OCI-M1 (cell line): ENCODE measurements at places on chromosomes 2 and 18.

GRCh38 chr2:161725297-161725696 is 101.1 kb downstream of the SLC4A10 start:
- no peak for DNase-seq

DNA sequence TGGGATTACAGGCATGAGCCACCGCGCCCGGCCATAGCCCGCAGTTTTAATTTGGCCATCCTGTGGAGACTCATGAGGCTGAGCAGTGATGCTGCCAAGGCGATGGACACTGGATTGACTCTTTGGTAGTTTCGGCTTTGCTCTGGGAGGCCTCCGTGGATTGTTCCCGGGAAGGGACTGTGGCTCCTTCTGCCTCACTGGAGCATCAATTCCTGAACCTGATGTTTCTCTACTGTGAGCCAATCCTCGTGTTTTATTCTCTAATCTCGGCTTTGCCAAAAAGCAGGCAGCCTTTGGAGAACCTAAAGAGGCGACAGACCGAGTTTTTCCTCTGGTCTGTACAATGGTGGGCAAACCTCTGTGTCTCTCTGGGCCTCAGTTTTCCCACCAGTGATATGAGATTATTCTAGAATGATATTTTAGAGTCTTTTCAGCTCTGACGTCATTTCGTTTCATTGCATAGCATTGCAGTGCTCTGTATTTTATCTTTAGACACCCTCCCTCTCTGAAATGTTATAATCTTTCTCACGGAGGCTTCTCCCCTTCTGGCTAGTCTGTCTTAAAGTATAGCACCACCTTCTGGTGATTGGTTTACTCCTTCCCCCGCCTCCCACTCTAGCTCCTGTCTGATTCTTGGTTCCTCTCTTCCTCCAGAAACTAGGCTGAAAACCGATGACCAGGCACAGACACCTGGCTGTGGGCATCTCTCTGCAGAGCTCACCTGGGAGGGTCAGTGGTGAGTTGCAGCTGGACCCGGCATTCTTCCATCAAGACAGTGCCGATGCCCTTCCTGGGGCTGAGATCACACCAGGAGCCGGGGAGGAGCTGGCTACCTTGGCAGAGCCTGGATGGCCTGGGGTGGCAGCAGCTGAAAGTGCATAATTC is 341.3 kb downstream of the MYCN start:
- DNase-seq: peak; percentile 65

DNA sequence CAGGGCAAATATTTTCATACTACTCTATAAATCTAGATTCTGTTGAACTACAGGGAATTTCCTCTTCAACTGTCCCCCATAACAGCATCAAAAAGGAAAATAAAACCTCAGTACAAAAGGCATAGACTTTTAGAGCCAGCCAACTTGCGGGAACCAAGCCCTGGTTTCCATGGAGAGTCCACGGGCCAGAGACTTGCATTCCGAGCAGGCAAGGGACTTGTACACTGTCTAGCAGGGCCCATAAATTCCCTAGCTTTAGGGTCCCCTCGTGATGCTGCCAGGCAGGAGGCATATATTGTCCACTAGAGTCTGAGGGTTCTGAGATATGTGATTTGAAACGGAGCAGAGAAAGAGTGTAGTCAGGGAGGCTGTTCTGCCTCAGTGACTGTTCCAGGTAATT is 153.1 kb upstream of the SLC14A2 start:
- no peak for DNase-seq

DNA sequence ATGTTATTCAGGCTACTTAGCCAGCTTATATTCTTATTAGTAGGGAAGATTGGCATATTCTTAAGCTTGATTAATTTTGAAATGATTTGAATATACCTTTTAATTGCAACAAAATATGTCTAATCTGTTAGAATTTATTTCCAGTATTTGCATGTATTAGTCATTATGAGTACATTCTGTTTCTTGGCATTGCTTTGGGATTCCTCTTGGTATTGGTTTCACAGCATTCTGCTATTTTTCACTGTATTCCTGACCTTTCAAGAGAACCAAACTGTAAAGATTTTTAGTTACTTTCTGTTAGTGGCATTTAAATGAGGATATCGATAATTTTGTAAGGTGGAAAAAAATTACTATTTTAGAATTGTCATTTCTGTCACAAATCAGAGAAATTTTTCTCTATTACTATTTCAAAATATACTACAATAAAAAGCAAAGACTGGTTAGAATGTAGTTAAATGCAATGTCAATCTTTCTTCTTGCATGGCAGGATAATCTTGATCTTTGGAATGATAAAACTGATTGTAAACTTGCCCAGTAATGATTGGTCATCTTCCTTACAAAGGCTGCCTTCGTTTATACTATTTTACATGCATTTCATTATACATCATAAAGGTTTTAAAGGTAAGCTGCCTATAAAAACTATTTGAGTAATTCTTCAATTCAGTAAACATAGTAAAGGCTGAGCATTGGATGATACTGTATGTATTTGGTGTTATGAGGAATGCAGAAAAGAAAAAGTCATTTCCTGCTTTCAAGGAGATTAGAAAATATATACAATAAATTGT is 86.1 kb downstream of the SLC4A10 start:
- DNase-seq: no peak

DNA sequence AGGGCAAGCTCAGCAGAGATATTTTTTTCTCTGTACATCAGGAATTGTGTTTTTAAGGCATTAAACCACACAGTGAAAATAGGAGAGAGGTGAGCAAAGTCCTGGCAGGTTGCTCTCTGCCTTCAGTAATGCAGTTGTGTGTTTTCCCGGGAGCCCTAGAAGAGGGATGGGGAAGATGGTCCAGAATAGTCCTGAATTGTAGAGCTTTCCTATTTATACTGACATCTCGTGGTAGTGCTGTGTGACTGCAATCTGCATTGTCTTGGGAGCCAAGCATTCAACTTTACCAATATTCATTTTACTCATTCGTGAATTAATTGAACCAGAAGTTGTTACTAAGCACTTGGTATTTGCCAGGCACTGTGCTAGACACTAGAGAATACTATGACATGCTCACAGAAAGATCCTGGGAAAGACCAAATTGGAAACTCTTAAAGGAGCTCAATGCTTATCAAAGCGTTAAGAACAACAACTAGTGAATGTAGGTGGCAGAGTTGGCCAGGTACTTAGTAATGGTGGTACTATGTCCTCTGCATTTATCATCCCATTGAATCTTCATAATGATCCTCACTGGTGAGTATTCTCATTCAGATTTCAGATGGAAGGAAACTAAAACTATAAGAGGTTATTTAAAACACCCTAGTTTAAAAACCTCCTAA is 214.6 kb downstream of the TRIB2 start:
- DNase-seq: peak; percentile 53

DNA sequence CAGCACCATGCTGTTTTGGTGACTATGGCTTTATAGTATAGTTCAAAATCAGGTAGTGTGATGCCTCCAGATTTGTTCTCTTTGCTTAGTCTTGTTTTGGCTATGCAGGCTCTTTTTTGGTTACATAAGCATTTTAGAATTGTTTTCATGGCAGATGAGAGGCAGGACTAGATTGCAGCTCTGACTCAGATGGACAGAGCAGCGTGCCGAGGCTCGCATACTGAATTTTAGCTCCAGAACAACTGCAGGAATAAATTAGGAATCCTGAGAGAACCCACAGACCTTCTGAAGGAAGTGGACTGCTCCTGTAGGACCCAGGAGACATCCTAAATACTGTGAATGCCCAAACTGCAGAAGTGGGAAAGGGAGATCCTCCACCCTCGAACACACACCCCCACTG is 141.6 kb downstream of the NETO1 start:
- no peak for DNase-seq

- no peak for DNase-seq
These were observed 533.7 kb upstream of the TNP1 start for GRCh38 chr2:217393585-217394032.

GRCh38 chr2:202113571-202114142 is 40.6 kb downstream of the KIAA2012 start:
- DNase-seq: no peak

DNA sequence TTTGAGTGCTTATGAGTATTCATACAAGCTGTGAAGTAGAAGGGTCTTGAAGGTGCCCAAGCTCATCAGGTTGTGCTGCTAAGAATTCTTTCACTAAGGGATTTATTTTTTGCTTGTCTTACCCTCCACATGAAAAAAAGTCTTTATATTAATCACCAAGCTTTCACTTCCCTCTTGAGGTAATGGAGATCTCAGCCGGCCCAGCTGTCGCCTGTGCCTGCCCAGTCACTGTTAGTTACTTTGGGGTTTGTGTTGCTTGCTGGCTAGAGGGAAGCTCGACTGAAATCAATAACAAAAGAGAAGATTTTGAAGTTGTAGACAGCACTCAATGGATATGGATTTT is 21.9 kb downstream of the MC2R start:
- no peak for DNase-seq

DNA sequence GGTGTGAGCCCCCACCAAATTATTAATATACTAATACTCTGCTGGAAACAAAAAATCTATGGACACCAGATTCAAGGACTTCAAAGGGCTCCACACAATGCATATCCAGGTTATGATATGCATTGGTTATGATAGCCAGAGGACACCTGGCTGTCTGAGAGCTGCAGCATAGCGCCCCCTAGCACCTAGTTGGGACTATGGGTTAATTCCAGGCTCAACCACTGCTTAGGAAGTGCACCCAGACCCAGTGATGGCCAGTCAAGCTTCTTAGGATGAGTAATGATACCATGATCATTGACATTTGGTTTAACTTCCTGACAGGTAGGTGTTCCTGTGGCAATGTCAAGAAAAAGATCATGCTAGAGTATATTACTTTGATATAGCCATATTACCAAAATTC is 3.8 kb upstream of the FRZB start:
- peak; percentile 68 for DNase-seq
